ENCODE measurements at places on chromosomes 5 and 9.

GRCh38 chr5:164578911-164579310, 1073.5 kb downstream of the MAT2B start:
- no peak for DNase-seq

GRCh38 chr9:4666042-4666699, at the start of gene SPATA6L:
TSS of gene SPATA6L (minus strand) at chr9:4666480. CDS start at chr9:4666250, 230 bp downstream.
- DNase-seq, result peak; percentile 78

- DNase-seq, result no peak
Observed at GRCh38 chr5:72871366-72872024, 55.0 kb downstream of the TNPO1 start.

GRCh38 chr5:10559871-10560270, 4.0 kb upstream of the ANKRD33B start:
- DNase-seq, result no peak

DNA sequence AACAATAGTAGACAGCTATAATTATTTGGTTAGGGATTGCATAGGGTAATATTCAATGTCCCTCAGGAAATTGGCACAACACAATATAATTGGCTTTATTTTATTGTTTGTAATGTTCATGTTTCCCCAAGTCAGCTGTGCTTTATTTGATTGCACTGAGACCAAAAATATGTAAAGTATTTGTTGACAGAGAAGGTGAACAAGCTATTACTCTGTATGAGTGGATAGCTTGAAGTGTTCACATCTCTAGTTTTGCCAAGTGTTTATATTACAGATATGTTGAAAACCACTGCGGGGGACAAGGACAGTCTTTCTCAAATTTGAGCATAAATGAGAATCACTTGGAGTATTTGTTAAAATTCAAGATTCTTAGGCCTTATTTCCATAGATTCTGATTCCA, 83.3 kb downstream of the RAB3C start:
- DNase-seq, result no peak

- DNase-seq, result no peak
Observed at GRCh38 chr5:137997726-137998213, 35.1 kb downstream of the FAM13B start.

GRCh38 chr9:81777482-81777881, 88.1 kb upstream of the TLE1 start:
- no peak for DNase-seq

DNA sequence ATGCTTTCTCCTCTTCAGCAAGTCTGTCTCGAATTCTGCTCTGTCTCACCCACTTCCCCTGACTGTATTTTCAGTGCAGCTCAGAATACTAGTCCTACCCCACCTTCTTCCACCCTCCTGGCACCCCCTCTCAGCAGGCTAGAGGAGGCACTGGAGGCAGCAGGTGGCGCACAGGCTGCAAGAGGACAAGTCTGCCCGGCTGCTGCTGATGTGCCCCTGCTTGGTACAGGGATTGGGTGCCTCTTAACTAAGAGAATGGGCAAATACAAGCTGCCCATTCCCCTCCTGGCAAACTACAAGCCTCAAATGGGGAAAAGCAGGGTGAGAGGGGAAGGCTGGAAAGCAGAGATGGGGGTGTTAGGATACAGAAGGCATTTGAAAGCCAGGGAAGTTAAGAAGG, 5.1 kb downstream of the TLN1 start:
- no peak for DNase-seq

- DNase-seq, result peak; percentile 58
Observed at GRCh38 chr9:19471737-19472648, 63.2 kb downstream of the ACER2 start.

GRCh38 chr5:111557686-111558085, 45.4 kb upstream of the STARD4 start:
- DNase-seq, result no peak

- no peak for DNase-seq
Observed at GRCh38 chr5:1897816-1898450, 15.2 kb upstream of the IRX4 start.

GRCh38 chr5:130400091-130400490, 495.8 kb downstream of the CHSY3 start:
- DNase-seq, result no peak

- no peak for DNase-seq
Observed at GRCh38 chr5:36017004-36017403, 25.8 kb upstream of the UGT3A1 start.

GRCh38 chr9:99814359-99814758, 7.3 kb upstream of the NR4A3 start:
- no peak for DNase-seq

GRCh38 chr9:123609844-123610243, 253.8 kb downstream of the CRB2 start:
- no peak for DNase-seq

DNA sequence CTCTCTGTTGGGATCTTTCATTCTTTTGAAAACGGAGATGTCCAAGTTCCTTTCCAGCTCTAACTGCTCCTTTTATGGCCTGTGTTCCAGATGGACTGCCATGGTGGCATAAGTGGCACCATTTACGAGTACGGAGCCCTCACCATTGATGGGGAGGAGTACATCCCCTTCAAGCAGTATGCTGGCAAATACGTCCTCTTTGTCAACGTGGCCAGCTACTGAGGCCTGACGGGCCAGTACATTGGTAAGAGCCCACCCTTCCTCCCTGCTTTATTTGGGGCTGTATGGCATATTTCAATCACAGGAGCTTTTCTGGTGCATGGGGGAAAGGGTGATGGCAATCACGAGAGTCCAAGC, 4.8 kb downstream of the GPX3 start:
- DNase-seq, result no peak

DNA sequence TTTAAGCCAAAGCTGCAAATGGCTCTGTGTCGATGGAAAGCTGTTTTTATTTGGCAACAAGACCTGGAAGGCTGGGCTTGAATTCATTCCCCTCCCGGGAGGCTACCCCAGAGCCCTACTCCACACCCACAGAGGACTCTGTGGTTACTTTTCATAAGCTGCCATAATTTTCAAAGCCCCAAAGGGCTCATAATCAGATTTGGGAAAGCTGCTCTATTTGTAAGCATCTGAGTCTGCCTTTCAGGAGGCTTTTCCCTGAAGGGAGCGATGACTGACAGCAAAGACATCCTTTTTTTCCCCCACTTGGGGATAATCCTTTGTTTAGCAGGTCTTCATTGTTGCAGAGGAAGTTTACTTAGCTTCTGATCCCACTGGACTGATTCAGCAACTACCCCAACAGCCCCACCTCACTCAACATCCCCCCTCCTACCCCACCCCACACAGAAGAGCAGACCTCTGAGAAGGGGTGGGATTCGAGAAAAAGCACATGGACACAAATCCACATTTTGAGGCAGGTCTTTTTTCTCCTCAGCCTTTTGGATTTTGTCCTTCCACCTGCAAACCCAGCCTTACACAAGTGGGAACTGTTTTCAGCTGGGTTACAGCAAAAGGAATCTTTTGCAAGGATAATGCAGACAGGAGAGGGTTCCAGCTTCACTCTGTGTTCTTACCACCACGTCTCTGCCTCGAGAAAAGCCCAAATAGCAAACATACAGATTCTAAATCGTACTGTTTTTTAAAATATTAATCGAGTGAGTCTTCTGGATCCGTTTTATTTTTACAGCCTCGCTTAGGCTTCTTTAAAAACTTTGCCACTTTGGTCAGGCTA, 244.4 kb upstream of the TUT7 start:
- DNase-seq, result no peak

DNA sequence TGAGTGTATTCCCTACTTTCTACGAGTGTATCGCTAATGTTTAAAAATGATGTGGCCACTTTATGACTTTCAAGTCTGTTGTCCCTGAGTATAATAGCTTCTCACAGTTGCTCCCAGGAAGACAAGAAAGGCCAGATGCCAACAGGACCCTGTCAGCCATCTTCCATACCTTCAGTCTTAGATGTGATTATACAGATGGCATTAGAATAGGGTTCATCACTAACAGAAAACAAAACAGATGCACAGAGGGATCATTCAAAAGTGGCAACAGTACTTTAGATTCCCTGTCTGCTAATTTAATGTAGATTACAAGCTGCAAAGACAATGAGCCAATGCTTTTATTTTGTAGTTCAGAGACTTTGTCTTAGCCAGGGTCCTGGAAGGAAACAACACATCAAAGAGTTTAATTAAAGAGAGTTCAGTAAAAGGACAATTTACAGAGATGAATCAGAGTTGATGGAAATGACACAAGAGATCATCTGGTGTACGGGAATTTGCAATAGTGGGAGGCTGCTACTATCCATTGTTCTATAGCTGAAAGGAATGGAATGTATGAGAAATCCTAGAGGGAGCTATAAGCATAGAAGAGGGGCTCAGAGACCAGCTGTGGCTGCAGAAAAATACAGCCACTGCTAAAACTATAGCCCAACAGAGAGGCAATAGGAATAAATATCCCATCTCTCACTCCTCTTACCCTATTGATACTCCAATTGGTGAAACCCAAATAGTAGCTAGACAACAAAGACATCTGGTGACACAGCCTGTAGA, 393.7 kb upstream of the SMC2 start:
- no peak for DNase-seq

DNA sequence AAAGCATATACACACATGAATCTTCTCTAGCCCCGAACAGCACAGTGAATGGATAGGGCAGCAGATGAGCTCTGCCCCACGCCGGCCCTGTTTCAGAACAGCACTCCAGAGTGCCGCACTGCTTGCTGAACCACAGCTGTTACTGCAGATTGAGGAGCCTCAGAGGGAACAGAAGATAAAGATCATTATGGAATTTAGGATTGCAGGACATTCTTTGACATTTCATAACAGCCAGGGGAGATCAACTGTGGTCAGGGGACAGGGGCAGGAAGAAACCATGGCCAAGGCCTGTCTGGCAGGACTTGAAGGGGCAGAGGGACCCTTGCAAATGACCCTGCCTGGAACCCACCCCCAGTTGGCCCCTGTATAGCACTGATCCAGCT, 20.6 kb downstream of the IRF1 start:
- no peak for DNase-seq

- no peak for DNase-seq
Observed at GRCh38 chr5:149011084-149011483, 51.8 kb downstream of the SH3TC2 start.

DNA sequence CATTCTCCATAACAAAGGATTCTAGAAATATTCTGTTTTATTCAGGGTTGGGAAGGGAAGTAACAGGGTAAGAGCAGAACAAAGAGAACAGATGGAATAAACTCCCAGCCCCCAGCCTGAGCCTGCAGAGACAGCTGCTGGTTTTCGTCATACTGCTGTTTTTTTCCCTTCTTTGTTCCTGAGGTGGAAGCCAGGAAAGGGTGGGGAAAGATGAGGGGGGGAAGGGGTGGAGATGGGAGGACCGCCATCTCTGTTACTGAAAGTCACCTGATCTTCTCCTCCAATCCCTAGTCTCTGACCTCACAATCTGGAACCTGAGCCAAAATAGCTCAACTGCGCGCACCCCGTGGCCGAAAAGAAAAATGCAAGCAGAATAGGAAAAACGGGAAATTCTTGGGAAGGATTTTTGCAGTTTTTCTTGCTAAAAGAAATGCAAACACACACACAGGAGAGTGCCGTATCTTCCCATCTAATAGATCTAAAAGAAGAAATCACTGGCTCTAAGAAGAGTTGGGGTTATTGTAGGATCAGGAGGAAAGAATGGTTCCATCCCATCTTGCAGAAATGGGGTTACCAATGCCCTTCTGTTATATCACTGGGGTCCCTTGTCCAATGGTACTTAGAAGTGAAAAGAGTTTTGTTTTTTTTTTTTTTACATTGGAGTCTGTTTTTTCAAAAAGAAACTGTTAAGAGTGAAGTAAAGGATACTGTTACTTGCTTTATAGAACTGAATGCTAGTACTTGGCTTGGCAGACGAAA, 57.9 kb downstream of the DIAPH1 start:
- peak; percentile 93 for DNase-seq

GRCh38 chr5:132258102-132259068, 889 bp downstream of the PDLIM4 start:
- no peak for DNase-seq

- peak; percentile 18 for DNase-seq
Observed at GRCh38 chr9:105138306-105138801, 106.1 kb upstream of the SLC44A1 start.

DNA sequence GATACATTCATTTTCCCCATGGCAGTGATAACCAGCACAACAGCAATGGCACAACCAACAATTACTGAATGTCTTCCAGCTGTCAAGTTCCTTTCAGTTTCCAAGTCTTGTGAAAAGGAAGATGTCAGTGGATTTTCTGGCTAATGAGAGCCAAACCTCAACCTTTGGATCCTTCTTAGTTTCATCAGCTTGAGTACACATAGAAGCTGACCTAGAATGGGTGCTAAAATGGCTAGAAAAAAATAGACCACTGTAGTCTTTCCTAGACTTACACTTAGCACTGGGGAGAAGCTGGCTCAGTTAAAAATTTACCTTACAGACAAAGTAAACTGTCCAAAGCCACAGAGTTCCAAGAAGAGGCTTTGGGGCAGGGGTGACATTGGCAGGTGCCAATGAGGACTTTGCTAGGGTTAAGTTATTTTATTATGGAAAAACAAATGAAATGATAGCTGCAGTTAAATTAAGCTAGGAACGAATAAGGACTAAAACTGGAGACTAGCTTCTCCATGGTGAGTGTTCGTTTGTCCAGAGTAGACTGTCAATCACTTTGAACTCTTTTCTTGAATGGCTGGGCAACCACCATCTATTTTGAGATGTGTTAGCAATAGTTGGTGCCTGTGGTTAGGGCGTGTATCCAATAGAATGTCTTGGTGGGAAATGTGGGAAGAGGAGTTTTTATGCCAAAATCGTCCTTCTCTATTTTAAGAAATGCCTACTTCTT, 25.9 kb upstream of the TXN start:
- DNase-seq, result no peak

- no peak for DNase-seq
Observed at GRCh38 chr5:10162468-10162867, 87.2 kb downstream of the ATPSCKMT start.

DNA sequence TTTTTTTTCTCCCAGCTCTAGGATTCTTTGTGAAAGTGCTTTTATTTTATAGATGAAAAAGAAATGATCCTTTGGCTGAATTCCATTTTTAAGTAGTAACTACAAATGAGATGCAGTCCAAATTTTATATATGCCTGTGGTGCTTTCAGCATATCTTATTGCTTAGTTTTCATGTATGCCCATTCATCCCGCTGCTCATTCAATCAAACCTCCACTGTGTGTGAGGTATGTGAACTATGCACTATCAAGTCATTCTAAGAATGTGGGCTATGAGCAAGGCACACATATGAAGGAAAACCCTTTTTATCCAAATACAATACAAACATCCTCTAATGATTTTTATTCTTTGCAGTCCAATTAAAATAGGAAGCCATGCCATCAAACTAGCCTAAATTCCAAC, 1069.1 kb upstream of the DMAC1 start:
- DNase-seq, result no peak

DNA sequence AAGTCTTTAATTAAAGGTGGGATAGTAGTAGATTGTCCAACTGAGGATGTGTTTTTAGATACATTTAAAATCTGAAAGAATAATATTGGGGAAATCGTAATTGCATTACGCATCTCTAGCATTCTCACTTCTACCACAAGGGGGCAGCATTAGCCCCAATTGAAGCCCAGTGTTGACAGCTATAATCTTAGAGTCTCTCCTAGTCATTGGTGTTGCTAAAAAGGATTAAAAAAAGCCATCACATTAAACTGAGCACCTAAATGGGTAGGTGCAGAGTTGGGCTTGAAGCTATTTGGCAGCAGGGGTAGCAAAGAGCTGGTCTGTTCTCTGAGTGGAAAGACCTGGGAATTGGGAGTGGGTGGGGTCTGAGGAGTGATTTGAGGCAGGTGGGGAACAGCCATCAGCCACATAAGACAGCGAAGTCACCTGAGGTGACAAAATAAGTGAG, 177.2 kb downstream of the OSTF1 start:
- DNase-seq, result peak; percentile 3

GRCh38 chr9:121350993-121351561, 19.0 kb downstream of the STOM start:
- no peak for DNase-seq

GRCh38 chr5:125836256-125836655, 587.0 kb upstream of the GRAMD2B start:
- no peak for DNase-seq
